ENCODE measurements at places on chromosomes 7 and 10.

- DNase-seq, result no peak
Observed at GRCh38 chr7:73921623-73922528, 60.9 kb downstream of the TMEM270 start.

DNA sequence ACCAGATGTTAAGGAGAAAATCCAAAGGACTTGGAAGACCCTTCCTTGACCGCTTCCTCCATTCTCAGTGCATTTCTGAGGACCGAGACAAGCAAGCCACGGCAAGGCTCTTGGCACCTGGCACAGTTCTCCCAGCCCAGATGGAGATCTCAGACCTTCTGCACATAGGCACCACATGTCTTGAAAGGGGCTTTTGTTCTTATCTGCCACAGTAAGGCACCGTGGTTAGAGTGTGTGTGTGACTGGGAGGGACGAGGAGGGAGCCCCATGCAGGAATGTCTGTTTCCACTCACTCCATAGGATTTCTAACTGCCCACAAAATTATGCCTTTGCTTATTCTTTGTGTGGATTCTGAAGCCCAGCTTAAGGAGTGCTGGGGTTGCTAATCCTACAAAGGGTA is 10.3 kb upstream of the WDR86 start:
- no peak for DNase-seq

DNA sequence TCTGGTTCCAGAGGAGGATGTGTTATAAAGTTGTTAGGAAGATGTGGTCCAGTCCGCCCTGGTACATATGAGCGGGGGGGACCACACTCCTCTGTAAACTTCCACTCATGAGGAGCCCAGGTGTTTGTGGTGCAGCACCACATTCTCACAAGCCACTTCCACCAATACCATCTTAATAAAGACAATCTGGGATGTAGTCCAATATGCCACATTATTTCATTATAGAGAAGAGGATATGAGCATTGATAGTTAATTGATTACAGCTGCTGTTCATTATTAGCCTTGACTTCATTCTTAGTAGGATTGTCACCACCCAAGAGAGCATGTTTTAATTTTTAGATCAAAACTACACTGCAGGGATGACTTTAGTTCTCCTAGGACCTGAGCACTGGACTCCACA is 40.5 kb downstream of the ERCC6 start:
- DNase-seq, result no peak

- no peak for DNase-seq
Observed at GRCh38 chr7:101972627-101973026, 155.2 kb downstream of the CUX1 start.

GRCh38 chr7:152909683-152910544 is 150.4 kb downstream of the ACTR3B start:
- no peak for DNase-seq

DNA sequence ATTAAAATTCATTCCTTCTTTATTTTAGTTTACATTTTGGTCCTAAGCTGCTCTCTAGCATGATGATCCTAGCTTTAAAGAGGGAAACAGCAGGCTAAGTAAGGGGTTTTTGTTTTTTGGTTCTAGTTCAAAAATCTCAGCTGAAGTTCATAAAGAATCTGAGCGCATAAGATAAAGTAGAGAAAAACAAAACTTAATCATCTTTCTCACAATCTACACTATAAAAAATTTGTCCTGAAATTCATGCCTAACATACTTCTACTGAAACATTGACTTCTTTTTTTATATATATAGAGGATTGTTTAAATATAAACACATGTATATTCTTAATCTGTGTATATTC is 6.8 kb upstream of the IGF2BP3 start:
- DNase-seq, result no peak

- no peak for DNase-seq
Observed at GRCh38 chr7:27992097-27992496, 188.5 kb downstream of the JAZF1 start.

DNA sequence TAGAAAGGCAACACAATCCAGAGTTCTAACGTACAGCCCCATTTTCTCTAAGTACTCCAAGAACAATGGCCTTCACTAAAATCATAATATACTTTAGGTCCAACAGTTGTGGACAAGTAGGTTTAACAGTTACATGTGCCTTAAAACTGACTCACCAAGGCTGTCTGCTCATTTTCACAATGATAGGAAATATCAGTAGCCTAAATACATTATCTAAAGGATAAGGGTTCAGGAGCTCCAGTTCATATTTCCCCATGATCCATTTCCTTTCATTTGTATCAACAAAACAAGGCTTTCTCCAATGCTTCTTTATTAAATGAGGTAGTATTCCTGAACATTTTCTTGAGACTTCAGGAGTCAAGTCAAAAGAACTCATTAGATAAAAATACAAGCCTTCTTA is 164.0 kb downstream of the SLC25A13 start:
- no peak for DNase-seq

- no peak for DNase-seq
Observed at GRCh38 chr10:107718864-107719263, 554.4 kb upstream of the SORCS1 start.

Data from stimulated activated CD4-positive, alpha-beta T cell treated with anti-CD3 and anti-CD28 coated beads, Interleukin-12 subunit alpha, Interleukin-12 subunit beta, amount 100 ng/mL, for 24 hours (primary cell).